Cardiac fibroblast (primary cell): ENCODE measurements at places on chromosomes 7 and 10.

- DNase-seq = no peak
Measured at GRCh38 chr10:59324597-59324996, 37.8 kb downstream of the FAM13C start.

DNA sequence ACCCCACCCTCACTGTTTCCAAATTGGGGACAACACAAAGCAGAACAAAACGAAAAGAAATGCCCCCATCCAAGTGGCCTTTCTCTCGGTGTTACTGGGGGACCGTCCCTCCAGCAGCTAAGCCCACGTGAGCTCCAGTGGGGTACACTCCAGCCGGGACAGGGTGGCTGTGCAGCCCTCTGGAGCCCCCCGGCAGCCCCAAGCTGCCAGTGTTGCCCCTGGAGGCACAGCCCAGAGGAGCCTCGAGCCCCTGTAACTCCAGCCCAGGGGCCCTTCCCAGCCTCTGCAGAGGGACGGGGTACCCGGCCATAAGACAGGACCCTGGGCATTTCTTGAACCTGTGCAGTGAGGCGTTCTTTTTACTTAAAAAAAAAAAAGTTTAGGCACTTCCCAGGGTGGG, 124.5 kb upstream of the KCTD7 start:
- DNase-seq = no peak

DNA sequence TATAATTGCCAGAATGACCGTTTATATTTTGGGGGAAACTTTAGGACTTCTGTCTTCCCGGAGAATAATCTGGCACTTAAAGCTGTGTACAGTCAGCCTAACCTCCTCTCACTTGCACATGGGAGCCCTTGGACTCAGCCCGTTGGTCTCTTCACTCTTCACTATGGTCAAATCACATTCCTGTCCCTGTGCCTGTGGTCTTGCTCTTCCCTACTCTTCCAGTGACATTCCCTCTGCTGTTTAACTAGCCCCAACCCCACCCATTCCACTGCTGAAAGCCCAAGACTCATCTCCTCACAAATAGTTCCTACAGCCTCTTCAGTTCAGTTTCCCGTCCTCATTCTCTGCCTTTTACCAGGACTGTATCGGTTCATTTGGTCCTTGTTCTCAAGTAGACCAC, 135.0 kb downstream of the DYNC1I1 start:
- no peak for DNase-seq

- DNase-seq = peak; percentile 14
Measured at GRCh38 chr10:101848408-101848807, 4.8 kb upstream of the KCNIP2 start.

DNA sequence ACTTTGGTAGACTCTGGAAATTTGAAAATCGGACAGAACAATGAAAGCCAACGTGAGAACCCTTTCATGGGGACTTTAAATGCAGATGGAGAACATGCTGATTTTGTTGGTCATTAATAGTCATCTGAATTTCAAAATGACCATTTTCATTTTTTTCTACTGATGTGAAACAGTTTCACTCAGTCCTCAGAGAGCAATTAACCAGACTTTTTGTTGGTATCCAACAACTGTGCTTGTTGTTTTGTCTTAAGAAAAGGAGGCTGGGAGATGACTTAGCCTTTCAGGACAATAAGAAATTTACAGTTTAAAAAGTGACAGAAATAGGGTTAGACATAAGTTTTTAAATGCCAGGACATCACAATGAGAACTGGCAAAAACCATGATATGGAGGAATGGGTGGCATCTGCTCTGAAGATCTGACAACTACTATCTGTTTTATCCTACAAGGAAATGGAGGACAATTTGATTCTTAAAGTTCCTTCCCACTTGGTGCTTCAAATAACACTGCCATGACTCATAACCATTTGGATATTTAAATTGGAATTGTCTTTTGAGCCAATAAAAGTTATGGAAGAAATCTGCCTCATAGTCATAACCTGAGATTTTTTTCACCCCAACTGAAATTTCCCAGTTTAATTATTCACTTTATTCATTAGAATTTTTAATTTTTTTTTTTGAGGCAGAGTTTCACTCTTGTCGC, 87.2 kb upstream of the HPS1 start:
- DNase-seq = no peak

GRCh38 chr10:49831352-49832035, 69.4 kb upstream of the OGDHL start:
- DNase-seq = peak; percentile 23

- no peak for DNase-seq
Measured at GRCh38 chr10:130065251-130065650, 45.4 kb downstream of the C10orf143 start.

DNA sequence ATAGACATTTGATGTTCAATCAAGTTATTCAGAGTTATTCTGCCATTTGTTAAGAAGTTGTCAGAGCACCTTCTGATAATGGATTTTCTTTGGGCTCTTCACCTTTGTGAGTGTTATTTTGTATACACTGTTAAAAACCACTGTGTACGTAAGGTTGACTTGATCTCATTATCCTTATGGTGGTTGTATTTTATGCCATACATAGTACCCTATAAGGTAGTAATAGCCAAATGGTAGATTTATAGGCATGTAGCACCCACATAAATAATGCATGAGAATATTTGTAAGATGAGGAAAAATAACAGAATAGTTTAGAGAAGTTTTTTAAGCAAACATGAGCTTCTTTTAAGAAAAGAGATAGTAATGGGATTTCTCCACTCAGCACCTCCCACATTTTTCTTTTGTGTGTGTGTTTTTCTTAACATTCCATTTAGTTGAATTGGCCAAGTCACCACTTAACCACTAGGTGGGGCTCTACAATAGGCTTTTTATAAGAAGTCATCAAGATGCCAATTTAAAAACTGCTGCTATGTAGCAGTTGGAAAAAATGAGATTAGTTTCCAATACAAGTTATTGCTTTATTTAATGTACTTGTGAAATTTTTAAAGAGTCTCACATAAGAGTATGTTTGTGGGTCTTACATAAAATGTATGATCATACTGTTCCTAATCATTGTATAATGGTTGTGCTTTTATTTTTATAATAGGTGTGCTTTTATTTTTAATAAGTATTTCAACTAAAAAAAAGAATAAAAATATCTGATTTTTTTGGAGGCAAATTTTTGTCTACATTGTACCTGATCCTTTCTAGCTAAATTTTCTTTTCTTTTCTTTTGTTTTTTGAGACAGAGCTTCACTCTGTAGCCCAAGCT, 41.1 kb upstream of the STMP1 start:
- DNase-seq = peak; percentile 94

- no peak for DNase-seq
Measured at GRCh38 chr7:94971051-94971867, 63.9 kb downstream of the PPP1R9A start.

- DNase-seq = no peak
Measured at GRCh38 chr10:86087716-86088115, 278.9 kb downstream of the GRID1 start.

GRCh38 chr7:43749383-43749940, 9.0 kb upstream of the BLVRA start:
- no peak for DNase-seq

- no peak for DNase-seq
Measured at GRCh38 chr7:111571720-111572119, 9.4 kb upstream of the IMMP2L start.

- DNase-seq = peak; percentile 74
Measured at GRCh38 chr10:104331208-104331838, 6.9 kb downstream of the ITPRIP start.

GRCh38 chr7:132836746-132837145, 245.1 kb downstream of the CHCHD3 start:
- DNase-seq = no peak

- peak; percentile 83 for DNase-seq
Measured at GRCh38 chr10:13684252-13684791, 97.6 kb downstream of the PRPF18 start.

GRCh38 chr10:60853107-60853506, 74.8 kb downstream of the CDK1 start:
- DNase-seq = no peak

DNA sequence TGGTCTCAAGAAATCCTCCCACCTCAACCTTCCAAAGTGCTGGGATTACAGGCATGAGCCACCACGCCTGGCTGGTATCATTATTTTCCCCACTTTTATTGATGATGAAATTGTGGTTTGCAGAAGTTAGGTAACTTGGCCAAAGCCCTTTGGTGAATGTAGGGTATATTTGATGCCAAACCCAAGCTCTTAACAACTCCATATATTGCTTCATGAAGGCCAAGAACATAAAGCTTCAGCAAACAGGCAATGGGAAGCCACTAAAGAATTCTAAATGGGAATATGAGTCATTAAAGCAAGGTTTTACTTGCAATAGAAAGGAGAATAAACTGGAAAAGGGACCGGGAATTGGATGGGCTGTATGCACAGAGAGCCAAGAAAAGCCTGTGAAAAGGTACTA, 142.7 kb downstream of the KMT2E start:
- no peak for DNase-seq

DNA sequence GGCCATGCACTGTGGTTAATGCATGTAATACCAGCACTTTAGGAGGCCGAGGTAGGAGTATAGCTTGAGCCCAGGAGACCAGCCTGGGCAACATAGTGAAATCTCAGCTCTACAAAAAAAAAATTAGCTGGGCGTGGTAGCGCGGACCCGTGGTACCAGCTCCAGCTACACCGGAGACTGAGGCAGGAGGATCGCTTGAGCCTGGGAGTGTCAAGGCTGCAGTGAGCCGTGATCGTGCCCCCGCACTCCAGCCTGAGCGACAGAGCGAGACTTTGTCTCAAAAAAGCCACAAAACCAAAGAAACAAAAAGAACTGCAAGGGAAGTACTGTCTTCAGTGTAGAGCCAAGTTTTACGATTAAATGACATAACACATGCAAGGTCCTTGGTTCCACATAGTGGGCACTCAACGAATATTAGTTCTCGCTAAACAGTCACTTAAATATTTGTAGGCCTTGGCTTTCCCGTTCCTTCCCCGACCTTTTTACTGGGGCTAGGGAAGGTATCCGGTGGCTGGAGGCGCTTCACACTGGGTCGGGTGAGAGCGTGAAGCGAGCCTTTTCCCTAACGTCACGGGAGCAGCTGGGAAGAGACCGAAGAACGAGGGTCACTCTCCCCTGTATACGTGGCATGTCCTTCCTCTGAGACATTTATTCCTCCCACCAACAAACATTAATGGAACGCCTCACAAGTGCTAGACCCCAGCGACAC, 993 bp upstream of the SND1 start:
- DNase-seq = no peak

DNA sequence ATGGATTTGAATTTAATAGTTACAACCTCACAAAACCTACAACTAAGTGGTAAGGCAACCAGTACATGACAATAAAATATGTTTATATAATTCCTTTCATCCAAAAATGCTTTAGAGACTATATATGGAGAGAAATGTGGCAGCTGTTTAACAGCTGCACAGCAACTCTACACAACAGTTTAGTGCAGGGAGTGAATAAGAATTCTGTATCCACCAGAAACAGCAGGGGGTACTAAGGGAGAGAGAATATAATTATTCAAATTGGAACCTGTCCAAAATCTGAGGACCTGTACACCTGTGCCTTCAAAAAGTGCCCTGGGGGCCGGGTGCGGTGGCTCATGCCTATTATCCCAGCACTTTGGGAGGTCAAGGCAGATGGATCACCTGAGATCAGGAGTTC, 49.6 kb downstream of the POLL start:
- no peak for DNase-seq

GRCh38 chr7:132077971-132078685, 498.1 kb downstream of the PLXNA4 start:
- DNase-seq = peak; percentile 80

- no peak for DNase-seq
Measured at GRCh38 chr7:102024005-102024768, 206.8 kb downstream of the CUX1 start.

DNA sequence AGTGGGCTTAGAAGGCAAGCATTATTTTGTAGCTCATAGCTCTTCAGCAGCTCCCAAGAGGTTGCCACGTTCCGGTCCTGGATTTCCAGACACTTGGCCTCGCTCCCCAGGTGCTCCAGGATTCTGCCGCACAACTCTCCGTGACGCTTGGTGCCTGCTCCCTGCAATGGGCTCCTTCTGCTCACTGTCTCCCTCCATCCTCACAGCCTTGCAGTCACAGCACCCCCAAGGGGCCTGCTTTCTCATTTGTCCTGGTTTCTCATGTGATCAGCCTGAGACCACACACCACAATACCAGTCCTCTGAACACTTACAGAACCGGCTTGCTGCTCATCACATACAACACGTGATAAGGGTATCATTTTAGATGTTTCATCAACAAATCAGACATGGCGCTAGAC, 9.8 kb downstream of the IGFBP3 start:
- no peak for DNase-seq

DNA sequence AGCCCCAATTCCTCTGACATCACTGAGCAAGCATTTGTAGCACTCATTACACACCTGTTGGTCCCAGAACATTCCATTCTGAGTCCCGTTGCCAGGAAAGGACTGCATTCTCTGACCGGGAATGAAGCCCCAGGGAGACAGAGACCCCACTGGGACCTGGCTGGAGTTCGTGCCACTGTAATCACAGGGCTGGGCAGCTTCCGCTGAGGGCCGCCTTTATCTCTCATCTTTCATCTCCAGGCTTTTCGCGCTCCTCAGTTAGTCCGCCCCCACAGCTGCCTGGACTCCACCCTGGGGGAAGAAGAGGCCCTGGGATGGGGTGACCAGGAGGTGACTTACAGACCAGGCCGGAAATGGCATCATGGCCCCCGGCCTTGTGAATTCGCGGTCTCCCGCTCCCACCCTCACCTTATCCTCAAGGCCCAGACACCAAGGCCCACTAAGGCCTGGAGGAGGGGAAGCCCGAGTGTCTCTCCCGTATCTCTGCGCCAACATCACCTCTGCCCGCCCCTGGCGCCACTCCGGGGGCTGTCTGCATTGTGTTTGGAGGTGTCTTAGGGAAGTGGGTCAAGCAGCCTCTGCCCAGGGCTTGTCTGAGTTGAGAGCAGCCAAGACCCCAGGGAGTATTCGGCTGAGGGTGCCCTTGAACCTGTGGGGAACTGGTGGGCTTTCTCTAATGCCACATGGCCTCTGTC, 75.4 kb downstream of the PROSER2 start:
- DNase-seq = peak; percentile 71

GRCh38 chr10:124609698-124610097, 134.5 kb downstream of the FAM53B start:
- no peak for DNase-seq

GRCh38 chr10:96513305-96513697, 425 bp downstream of the TLL2 start:
- no peak for DNase-seq

- DNase-seq = no peak
Measured at GRCh38 chr10:33858326-33858725, 523.9 kb upstream of the NRP1 start.

- no peak for DNase-seq
Measured at GRCh38 chr10:17212802-17213221, 11.3 kb upstream of the TRDMT1 start.

DNA sequence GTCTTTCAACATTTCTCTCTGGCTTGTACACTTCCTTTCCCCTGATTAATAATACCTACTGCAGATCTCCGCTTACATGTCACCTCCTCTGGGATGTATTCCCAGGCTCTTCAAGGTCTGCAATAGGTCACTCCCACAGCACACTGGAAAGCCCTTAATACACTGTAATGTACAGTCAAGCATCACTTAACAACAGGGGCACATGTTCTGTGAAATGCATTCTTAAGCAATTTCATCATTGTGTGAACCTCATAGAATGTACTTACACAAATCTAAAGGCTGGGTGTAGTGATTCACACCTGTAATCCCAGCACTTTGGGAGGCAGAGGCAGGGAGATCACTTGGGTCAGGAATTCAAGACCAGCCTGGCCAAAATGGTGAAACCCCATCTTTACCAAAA, 1.9 kb downstream of the COX15 start:
- DNase-seq = peak; percentile 34
